ENCODE measurements at places on chromosomes 6 and 20. TPM values are rescaled to one million over a fixed set of nuclear protein-coding genes. Genes with fewer than 3 reads are reported as not detected.

GRCh38 chr6:166097914-166098522 lies 69.6 kb downstream of the TBXT start:
- DNase-seq, result peak; percentile 20

DNA sequence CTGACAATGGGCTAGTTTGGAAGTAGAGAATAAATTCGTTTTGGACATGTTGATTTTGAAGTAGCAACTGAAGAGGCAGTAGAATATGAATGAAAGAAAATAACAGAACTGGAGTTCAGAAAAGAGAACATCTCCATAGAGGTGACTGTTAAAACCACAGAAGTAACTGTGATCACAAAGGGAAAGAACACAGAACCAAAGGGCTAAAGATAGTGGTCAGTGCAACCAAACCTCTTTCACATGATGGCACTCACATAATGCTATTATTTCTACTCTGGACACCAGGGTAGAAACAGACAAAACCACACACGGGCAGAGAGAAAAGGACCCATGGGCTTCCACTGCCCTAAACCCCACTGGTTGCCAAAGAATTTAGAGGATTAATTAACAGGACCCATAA lies 58.5 kb downstream of the CDK19 start:
- no peak for DNase-seq

- peak; percentile 87 for DNase-seq
Observed at GRCh38 chr6:159988983-159989454, 20.1 kb downstream of the IGF2R start.

CYP21A2 gene
- not detected for total RNA-seq

HSPA12B gene
- total RNA-seq, result 0.05 TPM

- peak; percentile 100 for DNase-seq
Observed at GRCh38 chr6:26553635-26554446, 15.7 kb downstream of the HMGN4 start.

- DNase-seq, result no peak
Observed at GRCh38 chr6:125363824-125364165, 62.0 kb upstream of the HDDC2 start.

LSM14B gene
- total RNA-seq, result 46.5 TPM

HDGFL1 gene
- not detected for total RNA-seq

DNA sequence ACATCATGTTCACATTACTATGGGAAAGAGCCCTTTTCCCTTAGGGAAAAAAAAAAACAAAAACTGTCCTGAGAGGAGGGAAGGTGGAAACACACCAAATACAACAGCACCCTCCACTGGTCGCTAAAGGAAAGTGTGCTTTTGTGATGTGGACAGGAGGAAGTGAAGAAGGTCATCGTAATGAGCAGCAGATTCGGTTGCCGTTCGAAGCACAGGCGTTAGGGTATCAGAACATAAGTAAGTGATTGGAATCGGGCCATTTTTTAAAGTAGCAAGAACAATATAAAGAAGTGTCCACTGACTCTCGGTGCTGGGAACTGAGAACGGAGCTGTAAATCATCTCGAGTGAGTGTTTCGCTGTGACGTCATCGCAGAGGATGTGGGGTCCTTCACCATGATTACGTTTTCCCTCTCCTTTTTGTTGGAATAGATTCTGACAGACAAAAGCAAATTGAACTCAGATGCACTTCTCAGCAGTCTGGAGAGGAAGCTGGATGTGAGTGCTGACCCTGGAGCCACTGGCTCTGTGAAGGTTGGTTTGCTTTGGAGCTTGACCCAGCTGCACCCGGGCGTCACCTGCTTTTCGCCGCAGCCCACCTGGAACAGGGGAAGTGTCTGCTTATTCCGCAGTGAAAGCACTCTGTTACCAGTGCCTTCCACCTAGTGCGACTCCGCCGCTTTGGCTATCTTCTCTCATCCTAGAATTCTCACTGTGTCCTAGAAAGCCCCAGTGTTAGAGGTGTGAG lies 203.6 kb upstream of the GMDS start:
- peak; percentile 82 for DNase-seq

GRCh38 chr20:3934624-3935023 lies 45.4 kb downstream of the PANK2 start:
- DNase-seq, result no peak

SLC35D3 gene
- not detected for total RNA-seq

- DNase-seq, result peak; percentile 2
Observed at GRCh38 chr6:167210375-167211294, 52.9 kb upstream of the GPR31 start.

GRCh38 chr6:44627091-44627882 lies 239.8 kb downstream of the CDC5L start:
- DNase-seq, result no peak

RFX6 gene
- total RNA-seq, result not detected

POU5F1 gene
- 0.39 TPM for total RNA-seq

DNA sequence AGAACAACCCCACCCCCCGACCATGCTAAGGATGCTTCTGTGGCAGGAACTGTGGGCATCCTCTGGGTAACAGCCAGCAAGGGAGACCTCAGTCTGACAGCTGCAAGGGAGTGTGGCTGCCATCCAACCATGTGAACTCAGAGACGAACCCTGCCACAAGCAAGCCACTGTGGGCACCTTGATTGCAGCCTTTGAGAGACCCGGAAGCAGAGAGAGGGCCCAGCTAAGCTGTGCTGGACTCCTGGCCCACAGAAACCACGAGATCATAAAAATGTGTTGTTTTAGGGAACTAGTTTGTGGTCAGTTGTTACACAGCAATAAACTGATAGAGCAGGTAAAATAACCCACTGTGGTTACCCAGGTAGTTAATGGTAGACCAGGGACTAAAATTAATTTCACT lies 414.6 kb downstream of the CDH26 start:
- no peak for DNase-seq

CALHM4 gene
- not detected for total RNA-seq

DNA sequence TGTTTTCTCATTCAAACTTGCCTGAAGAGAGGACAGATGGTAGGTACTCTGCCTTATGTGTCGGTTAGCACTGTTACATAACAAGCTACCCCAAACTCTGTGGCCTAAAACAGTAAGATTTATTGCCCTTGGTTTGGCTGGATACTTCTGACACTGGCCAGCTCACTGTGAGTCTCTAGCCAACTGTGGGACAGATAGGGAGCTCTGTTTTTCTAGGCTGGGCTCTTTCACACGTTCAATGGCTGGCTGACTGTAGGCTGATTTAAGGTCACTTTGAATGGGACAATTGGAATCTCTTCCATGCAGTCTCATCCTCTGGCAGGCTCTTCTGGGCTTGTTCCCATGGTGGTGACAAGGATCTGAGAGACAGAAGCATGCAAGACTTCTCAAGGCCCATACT lies 39.4 kb upstream of the JAG1 start:
- DNase-seq, result no peak

SERPINB6 gene
- 209 TPM for total RNA-seq

GRCh38 chr6:24856901-24857670 lies 58.4 kb upstream of the ARMH2 start:
- no peak for DNase-seq

DNA sequence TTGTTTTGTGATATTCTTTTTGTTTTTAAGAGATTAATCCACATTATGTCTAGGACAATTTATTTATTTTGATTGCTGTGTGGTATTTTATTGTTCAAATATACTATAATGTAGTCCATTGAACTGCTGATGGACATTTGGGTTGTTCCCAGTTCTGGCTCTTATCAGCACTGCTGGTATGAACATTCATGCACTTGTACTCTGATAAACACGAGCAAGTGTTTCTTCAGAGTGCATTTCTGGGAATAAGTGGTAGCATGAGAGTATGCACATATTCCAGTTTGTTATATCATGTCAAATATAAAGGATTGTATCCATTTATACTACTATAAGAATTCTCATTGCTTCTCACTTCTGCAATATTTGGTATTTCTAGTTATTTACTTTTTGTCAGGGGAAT lies 7.1 kb downstream of the CALHM6 start:
- DNase-seq, result no peak

DNA sequence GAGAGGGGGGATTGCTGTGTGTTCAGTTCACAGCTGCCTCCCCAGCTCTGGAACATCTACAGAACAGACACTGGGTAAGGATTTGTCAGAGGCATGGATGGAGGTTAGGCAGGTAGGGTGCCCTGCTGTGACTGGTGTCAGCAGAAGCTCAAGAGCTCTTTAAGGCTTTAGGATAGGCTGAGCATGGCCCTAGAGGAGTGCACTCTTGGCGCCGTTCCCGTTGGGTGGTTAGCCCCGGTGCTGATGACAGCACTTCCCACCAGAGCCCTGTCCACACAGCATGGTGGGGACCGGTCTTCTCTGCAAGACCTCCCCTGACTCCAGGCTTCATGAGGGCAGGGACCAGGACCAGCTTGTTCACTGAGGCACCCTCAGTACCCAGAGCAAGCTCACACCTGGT lies 262.0 kb downstream of the BMP7 start:
- DNase-seq, result peak; percentile 37

DNA sequence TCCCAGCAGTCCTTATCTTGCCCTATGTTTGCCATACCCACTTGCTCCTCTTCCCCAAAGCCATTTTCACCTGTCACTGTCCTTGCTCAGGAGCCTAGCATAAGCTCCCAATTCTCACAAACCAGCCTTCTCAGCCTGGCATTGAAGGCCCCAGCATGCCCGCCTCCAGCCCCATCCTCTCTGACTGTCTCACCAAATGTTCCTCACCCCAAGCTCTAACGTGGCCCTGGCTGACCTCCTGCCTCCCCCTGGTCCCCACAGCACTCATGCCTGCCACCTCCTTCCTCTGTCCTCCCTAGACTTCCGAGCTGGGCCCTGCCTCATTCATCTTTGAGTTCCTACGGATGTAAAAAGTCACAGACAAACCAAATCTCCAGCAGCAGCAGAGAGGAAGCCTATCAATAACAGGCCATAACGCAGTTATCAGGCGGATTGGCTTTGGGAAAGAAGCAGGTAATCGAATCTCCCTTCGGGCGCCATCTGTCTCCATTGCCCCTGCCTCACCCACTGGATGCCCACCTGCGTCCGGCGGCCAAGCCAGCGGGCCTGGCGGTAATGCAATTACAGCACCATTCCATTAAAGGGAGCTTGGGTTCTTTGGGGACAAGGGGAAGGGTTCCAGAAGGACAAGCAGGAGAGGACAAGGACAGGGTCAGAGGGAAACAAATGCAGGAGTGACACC lies 104.4 kb downstream of the MRPL14 start:
- no peak for DNase-seq

DNA sequence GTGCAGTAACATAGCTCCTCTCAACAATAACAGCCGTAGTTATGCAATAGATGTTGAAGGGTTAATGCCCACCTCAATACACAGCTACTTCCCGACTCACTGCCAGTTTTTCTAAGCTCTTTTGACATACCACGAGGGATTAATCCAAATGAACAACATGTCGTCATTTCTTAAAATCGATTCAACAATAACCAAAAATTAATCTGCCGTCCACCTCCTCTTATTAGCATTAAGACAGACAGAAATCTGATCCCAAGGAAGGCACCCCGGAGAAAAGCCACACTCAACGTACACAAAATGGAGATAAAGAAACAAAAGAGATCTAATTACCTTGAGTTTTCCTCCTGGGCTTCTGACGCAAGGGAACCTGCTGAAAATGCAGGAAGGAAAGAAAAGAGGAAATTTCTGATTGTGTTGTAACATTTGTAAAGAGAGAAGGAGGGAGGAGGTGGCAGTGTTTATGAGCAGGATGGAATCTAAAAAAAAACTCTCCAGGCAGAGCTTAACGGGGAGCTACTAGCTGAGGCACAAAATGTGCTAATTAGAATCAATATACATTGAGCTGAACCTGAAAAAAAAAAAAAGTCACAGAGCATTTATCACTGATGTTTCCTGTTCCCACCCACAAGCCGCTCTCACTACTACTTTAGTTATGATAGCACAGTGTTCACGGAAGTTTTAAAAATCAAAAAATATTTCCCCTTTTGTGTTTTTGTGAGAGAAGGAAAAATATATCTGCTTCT lies 109.3 kb downstream of the IPCEF1 start:
- DNase-seq, result no peak

DNA sequence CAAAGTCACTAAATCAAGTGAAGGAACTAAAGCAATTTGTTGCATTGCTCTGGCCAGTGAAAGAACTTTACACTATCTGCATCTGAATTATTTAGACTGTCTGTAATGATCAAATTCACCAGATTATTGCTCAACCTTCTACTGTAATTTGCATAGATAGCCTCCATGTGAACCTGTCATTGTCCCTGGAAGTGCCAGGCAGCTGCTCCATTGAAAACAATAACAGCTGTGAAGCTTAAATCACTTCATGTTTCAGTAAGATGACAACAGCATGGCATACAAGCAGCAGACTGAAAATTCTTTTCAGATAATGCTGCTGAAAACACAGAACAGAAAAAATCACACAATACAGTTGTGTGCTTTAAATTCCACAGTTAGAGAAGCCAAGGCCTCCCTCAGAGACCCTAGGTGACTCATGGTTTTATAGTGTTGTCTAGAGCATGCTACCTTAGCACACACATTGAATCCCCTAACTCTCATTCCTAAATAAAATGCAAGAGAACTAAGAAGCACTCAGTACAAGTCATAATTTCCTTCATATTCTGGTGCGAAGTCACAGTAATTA lies 248.9 kb downstream of the TPBG start:
- DNase-seq, result no peak

GRCh38 chr6:68697394-68697793 lies 62.3 kb downstream of the ADGRB3 start:
- DNase-seq, result no peak

BFSP1 gene
- total RNA-seq, result 5.5 TPM

GRCh38 chr20:54207053-54207742 lies 689 bp upstream of the PFDN4 start:
- no peak for DNase-seq

PDYN gene
- total RNA-seq, result not detected

DNA sequence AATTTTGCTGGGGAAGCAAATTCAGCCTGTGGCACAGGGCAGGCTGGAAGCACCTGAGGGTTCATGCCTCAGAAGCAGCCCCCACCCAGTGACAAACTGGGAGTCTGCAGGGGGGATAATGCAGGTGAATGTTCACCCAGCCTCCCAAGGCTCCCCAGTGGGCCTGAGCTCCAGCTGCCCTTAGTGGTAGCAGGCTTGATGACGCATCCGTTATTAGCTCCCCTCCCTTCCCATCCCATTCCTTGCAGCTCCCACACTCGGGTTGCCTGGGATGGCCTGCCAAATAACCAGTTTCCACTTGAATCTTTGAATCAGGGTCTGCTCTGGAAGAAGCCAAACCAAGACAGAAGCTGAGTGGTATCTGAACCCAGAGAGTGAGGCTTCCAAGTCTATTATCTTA lies 15.8 kb downstream of the KCNK15 start:
- DNase-seq, result no peak

RHAG gene
- not detected for total RNA-seq
